GM12878 (cell line): ENCODE measurements at places on chromosomes 1 and 21. TPM values are rescaled to one million over a fixed set of nuclear protein-coding genes. Genes with fewer than 3 reads are reported as not detected.

DNA sequence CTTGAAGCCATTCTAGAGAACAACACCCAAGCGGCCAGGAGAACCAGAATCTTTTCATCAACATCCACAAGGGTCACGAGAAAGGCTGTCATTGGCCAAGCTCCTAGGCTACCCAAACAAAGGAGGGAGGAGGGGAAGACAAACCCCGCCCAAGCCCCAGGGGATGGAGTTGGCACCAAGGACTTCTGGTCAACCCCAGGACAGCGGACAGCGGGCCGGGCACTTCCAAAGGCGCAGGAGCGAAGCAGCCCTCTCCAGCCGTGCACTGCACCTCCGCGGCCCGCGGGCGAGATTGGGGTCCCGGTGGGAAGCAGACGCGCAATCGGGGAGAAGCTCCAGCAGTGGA is at the start of gene CLIC6:
CLIC6 (plus strand) TSS at position 192 of the 346 bp plus-strand sequence. CDS start 395 bp downstream, outside the sequence.
- no peak for DNase-seq

DNA sequence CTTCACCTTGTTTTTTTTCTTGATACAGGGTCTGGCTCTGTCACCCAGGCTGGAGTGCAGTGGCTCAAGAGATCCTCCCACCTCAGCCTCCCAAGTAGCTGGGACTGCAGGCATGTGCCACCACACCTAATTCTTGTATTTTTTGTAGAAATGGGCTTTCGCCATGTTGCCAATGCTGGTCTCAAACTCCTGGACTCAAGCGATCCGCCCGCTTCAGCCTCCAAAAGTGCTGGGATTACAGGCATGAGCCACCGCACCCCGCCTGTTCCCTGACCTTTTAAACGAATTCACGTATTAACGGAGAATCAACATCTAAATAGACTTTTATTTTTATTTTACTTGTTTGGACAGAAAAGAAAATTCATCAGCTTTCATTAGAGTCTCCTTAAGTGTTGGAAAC is 104.8 kb downstream of the PGBD5 start:
- no peak for DNase-seq

DNA sequence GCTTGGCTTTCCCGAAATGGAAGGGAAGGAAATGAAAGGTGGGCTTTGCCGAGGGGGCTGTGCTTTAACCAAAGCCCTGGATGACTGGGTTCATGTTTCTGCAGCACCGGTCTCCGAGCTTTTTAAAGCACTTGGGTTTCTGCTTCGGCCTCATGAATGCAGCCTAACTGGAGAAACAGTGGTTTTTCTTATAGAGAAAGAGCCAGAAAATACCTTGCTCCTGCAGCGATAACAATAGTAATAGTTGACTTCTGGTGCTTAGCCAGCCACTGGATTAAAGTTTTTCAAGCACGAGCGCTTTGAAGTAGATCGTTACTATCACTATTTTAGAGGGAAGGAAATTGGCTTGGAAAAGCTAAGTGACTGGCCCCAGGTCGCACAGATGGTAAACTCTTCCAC is 500 bp upstream of the DOCK7 start:
- no peak for DNase-seq

DNA sequence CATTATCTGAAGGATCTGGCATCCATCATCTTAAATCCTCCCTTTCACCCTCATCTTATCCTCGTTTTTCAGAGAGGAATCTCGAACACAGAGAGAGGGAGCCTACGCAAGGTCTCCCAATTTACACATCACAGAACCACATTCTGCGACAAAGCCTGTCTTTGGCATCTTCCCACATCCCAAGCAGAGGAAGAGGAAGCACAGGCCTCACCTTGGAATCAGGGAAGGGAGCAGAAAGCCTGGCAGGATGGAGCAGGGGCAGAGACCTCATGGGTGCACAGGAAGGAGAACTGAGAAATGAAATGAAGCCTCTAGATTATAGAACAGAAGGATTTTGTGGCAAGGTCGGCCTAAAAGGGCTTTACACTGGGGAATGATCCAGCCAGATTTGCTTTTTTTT is 5.8 kb downstream of the ABCB10 start:
- no peak for DNase-seq

DNA sequence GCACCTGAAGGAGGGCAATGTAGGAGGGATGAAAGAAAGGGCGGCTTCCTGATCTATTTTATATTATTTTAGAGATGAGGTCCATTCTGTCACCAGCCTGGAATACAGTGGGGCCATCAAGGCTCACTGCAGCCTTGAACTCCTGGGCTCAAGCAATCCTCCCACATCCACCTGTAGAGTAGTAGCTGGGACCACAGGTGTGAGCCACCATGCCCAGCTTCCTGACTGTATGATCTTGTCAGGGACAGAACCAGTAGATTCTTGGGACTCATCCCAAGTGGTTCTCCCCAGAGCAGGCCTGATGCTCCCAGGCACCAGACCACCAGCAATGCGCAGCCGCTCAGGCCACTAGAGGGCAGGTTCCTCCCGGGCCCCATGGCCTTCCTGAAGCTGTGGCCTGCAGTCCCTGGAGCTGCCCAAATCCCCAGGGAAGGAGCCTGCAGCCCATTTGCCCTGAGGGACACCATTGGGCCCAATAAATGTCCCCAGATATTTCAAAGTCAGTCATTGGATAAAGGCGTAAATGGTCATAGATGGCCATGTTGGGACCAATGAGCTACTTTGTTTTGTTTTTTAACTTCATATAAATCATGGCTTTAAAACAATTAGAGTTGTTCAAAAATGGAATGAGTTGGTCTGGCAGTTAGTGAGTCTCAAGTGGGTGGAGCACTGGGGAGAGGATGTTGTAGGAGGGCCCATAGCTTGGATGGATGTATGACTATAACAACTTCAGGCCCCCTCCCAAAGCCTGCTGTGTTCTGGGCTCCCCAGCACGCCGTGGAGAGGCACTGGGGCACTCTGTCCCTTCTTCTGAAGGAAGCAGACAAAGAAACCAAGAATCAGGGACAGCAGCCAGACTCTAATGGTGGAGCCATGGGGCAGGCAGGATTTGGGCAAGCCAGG is 44.7 kb upstream of the GOLT1A start:
- no peak for DNase-seq

- no peak for DNase-seq
Observed at GRCh38 chr1:155073377-155074242, 5.0 kb upstream of the EFNA3 start.

DNA sequence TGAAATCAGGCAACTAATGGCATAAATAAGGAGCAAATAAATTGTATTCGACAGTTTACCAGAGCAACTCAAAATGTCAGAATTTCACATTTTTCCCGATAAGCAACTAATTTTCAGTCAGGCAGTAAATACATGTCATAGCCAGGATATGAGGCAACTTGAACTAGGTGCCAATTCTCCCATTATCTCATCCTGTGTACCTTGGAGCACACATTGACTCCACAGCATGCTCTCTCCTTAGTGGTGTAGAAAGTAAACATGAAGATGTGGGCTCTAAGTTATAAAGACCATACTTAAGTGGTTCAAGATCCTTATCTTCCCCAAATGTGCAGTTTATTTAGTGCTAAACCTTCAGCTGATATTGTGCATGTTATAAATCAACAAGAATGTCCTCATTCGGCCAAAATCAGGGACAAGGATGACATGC is 197.8 kb downstream of the VAV3 start:
- DNase-seq, result no peak

GRCh38 chr1:104855550-104855949 is 1105.9 kb downstream of the AMY1C start:
- no peak for DNase-seq

GRCh38 chr1:201728731-201729130 is 100.2 kb upstream of the IPO9 start:
- DNase-seq, result no peak

- DNase-seq, result no peak
Observed at GRCh38 chr21:41086569-41086968, 81.4 kb upstream of the BACE2 start.

GRCh38 chr1:173097001-173097400 is 46.3 kb upstream of the TNFSF18 start:
- DNase-seq, result no peak

DNA sequence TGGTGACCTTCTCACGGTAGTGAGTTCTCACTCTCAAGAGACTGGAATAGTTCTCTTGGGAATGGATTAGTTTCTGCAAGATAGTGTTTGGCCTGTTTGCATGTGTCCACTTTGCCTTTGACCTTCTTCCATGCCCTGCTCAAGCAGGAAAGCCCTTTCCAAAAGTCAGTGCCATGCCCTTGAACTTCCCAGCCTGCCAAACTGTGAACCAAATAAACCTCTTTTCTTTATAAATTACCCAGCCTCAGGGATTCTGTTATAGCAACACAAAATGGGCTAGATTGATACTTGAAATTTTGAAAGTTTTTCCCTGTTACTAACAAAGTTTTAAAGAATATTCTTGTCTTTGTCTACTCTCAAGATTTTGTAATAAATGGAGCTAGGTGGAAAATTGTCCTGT is 139.6 kb downstream of the SLC35F3 start:
- DNase-seq, result no peak

- no peak for DNase-seq
Observed at GRCh38 chr1:53730224-53730865, 8.6 kb downstream of the GLIS1 start.

The FAM72A gene
- 23.0 and 25.7 TPM in 2 replicates for polyA plus RNA-seq

The TEKT2 gene
- 0.27 TPM in 1 of 2 replicates, not detected in the other for polyA plus RNA-seq

The TBX19 gene
- 1.0 and 1.1 TPM in 2 replicates for polyA plus RNA-seq
